ENCODE measurements at places on chromosomes 13 and 19.
A peak's percentile ranks its signal among the peaks of the same experiment; 100 is the strongest.

- peak; percentile 64 for DNase-seq
These were observed 524 bp downstream of the NAA16 start for GRCh38 chr13:41311406-41312175.

DNA sequence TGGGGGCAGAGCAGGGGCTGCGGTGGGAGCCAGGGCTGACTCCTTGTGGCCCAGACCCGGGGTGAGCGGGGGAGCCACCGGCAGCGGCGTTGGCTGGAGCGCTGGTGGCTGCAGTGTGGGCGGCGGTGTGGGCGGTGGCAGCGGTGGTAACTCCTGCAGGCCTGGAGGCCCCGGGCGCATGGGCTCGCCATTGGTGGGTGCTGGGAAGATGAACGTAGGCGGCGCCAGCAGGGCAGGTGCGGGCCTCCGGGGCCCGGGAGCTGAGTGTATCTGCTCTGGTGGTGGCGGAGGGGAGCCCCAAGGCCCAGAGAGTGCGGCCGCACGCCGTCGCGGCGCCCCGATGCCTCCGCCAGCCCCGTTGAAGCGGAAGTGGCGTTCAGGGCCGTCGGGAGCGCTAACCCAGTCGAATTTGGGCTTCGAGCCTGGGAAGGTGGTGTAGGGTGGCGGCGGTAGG is 2.0 kb downstream of the GGN start:
- DNase-seq, result no peak

DNA sequence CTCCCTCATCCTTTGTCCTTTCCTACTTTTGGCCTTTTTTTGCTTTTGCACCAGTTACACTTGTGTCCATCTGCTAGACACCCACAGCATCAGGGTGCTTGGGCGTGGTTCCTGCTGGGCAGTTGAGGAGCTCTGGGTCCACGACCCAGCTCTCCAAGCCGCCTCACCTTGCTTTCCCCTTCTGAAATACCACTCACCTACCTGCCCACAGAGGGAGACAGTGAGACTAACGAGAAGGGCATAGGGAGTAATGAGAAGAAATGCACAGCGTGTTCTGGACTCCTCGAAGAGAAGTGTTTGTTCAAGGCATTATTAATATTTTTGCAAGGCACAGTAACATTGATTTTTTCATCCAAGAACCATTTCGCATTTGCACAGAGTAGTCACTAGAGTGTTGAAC is 92.9 kb downstream of the DNAJC15 start:
- DNase-seq, result no peak

- no peak for DNase-seq
These were observed 114.5 kb downstream of the URI1 start for GRCh38 chr19:30056580-30056979.

DNA sequence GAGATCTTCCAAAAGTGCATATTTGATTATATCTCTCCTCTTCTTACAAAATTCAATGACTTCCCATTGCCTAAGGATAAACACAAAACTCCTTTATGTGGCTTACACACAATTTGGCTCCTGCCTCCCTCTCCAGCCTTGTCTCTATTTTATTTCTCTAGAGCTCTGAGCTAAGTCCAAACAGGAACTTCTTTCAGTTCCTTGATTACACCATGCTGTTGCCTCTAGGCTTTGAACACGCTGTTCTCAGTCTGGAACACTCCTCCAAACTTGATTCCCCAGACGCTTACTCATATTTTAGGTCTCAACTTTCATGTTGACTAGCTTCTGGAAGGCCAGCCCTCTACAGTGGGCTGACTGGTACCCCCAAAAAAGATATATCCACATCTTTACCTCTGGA is 258.5 kb downstream of the COG6 start:
- DNase-seq, result no peak

GRCh38 chr19:10889880-10890279 is 18.5 kb downstream of the CARM1 start:
- no peak for DNase-seq

GRCh38 chr19:38506723-38507550 is 73.4 kb downstream of the RYR1 start:
- DNase-seq, result peak; percentile 98

GRCh38 chr19:41367848-41368301 is 3.9 kb upstream of the B9D2 start:
- no peak for DNase-seq

- DNase-seq, result peak; percentile 64
These were observed 11.7 kb downstream of the CYTH2 start for GRCh38 chr19:48480558-48481500.

- no peak for DNase-seq
These were observed 26.0 kb downstream of the OR10H4 start for GRCh38 chr19:15974856-15975255.

GRCh38 chr13:27336014-27336673 is 65.5 kb downstream of the RASL11A start:
- DNase-seq, result no peak

DNA sequence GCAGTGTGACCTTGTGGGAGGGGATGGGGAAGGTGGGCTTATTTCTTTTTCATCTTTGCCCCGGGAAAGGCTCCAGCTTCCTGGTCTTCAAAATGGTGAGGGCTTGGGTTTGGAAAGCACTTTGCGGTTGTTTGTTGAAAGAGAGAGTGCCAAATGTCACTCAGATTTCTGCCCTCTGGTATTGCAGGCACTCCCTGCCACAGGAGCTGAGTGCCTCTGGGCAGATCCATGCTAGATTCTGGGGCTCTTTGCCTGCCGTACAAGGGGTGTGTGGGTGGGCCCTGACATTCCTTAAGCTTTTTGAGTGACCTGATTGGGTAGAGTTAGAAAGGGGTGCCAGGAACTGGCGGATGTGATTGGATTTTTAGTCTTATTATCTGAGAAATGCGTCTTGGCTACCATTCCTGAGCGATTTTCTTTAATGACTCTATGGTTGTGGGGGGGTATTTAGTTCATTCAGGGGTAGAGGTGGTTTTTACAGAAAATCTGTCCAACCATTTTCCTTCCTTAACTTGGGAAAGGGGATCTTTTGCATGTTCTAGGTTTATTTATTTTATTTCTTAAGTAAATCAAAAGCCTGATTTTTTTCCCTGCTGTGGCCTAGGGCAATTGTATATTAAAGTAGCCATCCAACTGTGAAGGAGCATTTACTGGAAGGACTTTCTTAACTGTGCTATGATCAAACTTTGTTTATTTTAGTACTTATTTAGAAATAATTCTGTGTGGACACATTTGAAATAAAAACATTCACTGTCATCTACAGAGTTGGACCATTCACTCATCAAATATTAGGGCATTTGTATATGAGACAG is 3.2 kb downstream of the ARHGAP35 start:
- DNase-seq, result no peak

GRCh38 chr19:5138606-5139582 is 170.0 kb downstream of the KDM4B start:
- peak; percentile 90 for DNase-seq

DNA sequence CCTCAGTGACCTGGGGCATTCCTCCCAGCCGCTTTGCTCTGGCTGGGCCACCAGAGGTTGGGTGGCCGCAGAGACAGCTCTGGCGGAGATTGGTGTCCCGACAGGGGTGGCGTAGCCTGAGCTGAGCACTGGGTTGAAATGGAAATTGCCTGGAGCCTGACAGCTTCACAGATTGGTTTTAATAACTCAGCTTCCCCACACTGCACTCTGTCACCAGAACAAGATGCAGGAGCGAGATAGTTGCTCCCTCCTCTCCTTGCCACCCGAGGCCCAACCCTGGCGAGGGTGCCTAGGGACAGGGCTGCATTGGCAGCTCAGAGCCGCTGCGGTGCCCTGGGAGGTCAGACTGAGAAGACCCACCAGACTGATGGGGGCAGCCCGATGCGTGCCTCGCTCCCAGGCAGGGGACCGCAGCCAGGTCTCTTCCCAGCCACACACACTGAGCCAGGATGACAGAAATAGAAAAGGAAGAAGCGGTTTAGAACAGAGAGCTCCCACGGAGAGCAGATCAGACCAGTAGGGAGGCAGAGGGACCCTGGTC is 84.1 kb downstream of the KDM4B start:
- no peak for DNase-seq

GRCh38 chr13:43676320-43676719 is 110.5 kb downstream of the ENOX1 start:
- no peak for DNase-seq

GRCh38 chr19:21581646-21582240 is 76.3 kb downstream of the ZNF429 start:
- DNase-seq, result no peak

- no peak for DNase-seq
These were observed 543.3 kb upstream of the SPRY2 start for GRCh38 chr13:80884056-80884785.

Data from activated CD4-positive, alpha-beta T cell treated with anti-CD3 and anti-CD28 coated beads, Interleukin-10, Interleukin-2, amounts not matched to agents 100 ng/mL and 50 ng/mL, durations not matched to agents 16 hours and 8 hours (primary cell).